ENCODE measurements at places on chromosomes 3 and 15. TPM values are rescaled to one million over a fixed set of nuclear protein-coding genes. Genes with fewer than 3 reads are reported as not detected.

DNA sequence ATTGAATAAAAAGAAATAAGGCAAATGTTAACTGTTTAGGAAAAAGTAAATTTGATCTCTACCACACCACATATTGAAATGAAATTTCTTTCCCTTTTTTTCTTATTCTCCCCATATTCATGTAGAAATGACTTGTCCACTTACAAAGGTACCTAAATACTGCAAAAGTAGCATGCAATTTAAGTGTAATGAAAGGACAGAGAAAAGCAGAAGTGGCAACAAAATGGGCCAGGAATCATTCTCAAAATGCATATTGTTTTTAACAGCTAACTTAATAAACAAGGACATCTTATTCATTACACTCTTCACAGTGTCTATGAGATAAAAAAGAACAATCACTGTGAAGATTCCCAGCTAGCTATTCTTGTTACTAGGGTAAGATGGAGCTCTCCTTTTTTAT is 40.6 kb upstream of the FGF7 start:
- no peak for DNase-seq

DNA sequence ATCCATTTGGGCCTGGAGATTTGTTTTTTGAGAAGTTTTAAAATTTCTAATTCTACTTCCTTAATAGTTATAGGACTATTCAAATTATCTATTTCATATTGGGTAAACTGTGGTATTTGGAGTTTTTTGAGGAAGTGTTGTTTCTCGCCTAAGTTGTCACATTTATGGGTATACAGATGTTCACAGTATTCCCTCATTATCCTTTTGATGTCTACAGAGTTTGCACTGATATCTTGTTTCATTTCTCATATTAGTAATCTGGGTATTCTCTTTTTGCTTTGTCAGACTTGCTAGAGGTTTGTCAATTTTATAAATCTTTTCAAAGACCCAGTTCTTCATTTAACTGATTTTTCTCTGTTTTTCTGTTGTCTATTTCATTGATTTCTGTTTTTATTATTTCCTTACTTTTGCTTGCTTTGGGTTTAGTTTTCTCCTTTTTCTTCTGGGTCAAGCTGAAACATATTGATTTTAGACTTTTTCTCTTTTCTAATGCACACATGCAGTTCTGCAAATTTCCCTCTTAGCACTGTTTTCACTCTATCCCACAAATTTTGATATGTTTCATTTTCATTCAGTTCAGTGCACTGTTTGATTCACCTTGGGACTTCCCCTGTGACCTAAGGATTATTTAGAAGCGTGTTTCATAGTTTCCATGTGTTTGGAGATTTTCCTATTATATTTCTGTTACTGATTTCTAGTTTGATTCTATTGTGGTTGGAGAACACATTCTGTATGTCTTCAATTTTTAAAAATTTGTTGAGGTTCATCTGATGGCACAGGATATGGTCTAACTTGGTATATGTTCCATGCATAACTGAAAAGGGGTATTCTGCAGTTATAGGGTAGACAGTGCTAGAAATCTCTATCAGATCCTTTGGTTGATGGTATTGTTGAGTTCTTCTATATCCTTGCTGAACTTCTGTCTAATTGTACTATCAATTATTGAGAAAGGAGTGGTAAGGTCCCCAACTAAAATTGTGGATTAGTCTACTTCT is 79.6 kb downstream of the SUMF1 start:
- no peak for DNase-seq

GRCh38 chr15:93028632-93029213 is 60.3 kb downstream of the RGMA start:
- DNase-seq, result no peak

DNA sequence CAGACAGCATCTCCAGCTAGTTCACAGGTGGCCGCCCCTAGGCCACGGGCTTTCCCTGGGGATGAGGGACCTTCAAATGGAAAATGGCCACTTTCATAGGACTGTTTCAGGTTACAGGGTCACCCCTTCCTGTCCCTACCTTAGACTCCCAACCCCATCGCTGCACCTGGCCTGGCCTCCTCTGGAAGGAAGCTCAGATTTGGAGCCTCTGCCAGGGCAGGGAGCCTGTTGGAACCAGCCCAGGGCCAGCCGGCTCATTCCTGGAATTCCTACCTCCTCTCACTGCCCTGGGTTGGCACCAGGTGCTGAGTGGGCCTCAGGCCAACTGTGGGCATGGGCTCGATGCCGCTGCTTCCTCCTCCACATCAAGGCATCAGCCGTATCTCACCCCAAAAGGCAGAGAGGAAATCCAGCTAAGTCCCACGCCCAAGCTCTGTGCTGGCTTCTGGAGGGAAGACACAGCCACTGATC is 42.2 kb downstream of the KLHL25 start:
- no peak for DNase-seq

- DNase-seq, result no peak
Measured at GRCh38 chr3:7000501-7000900, 139.6 kb downstream of the GRM7 start.

DNA sequence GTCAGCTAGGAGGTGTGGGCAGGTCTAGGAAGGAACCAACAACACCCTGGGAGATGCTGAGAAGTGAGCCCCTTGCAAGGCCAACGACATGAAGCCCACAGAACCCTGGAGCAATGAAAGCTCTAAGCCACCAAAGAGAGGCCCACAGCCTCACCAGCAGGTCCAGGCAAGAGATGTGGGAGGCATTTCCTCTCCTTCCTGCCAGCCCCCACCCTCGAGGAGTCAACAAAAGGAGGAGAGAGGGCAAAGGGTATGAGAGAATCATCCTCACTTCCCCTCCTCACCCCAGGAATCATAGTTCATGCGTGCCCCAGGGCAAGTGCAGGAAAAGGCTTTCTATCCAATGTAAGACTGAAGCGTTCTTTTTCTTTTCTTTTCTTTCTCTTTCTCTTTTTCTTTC is 195.8 kb downstream of the SHQ1 start:
- no peak for DNase-seq

DNA sequence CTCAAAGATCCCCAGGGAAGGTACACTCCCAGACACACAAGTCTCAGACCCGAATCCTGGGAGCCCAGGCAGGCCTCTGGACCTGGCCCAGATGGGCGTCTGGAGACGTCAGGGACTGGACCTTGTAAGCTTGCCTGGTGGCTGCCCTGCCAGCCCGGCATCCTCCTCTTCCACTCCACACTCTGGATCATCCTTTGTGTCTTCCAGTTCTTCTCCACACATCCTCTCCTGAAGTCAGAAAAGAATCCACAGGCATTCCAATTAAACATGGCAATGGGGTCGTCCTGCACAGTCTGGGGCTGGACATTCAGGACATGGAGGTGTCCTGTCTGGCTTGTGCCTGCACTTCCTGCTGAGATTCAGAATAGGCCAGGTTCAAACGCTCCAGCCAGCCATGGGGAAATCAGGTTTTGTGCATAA is 208.8 kb upstream of the IGF1R start:
- no peak for DNase-seq

- DNase-seq, result no peak
Measured at GRCh38 chr3:42440924-42441323, 30.5 kb upstream of the LYZL4 start.

- DNase-seq, result no peak
Measured at GRCh38 chr3:195147649-195148080, 123.3 kb downstream of the XXYLT1 start.

GRCh38 chr15:71096676-71097075 is 18.6 kb upstream of the THSD4 start:
- no peak for DNase-seq

The SEMA3B gene
- 2.9 TPM for total RNA-seq

The IMPG2 gene
- 0.40 TPM for total RNA-seq

The DNAH12 gene
- total RNA-seq, result 0.09 TPM

The CMTM7 gene
- 37.4 TPM for total RNA-seq

The OXNAD1 gene
- 17.4 TPM for total RNA-seq

The BCL2A1 gene
- not detected for total RNA-seq

The STRA6 gene
- total RNA-seq, result 146 TPM

The MFAP1 gene
- total RNA-seq, result 41.0 TPM

The BNC1 gene
- total RNA-seq, result 0.35 TPM

The PP2D1 gene
- not detected for total RNA-seq

Data from neural crest cell (in vitro differentiated cells).